Bladder microvascular endothelial cell (primary cell): ENCODE measurements at places on chromosomes 16 and 17. TPM values are rescaled to one million over a fixed set of nuclear protein-coding genes. Genes with fewer than 3 reads are reported as not detected.

Gene MFAP4
- total RNA-seq, result not detected in 2 replicates

Gene TBC1D3H
- total RNA-seq, result not detected in 2 replicates

Gene TUBG2
- total RNA-seq, result 1.9 and 7.4 TPM in 2 replicates

Gene GPRC5C
- 0.19 and 0.49 TPM in 2 replicates for total RNA-seq

Gene CD300LB
- total RNA-seq, result not detected in 2 replicates

Gene PPP1R27
- total RNA-seq, result not detected in 2 replicates

Gene SLC6A2
- total RNA-seq, result 0.38 TPM in 1 of 2 replicates, not detected in the other

Gene HOXB5
- total RNA-seq, result 0.25 and 0.32 TPM in 2 replicates

Gene AANAT
- total RNA-seq, result not detected in 2 replicates

Gene KRTAP4-3
- total RNA-seq, result not detected in 2 replicates

Gene TMC7
- 2.1 and 6.6 TPM in 2 replicates for total RNA-seq

Gene TAC4
- total RNA-seq, result not detected in 2 replicates

Gene C17orf113
- total RNA-seq, result 0.16 and 0.25 TPM in 2 replicates
